ENCODE measurements at places on chromosomes 2 and 18.

- no peak for DNase-seq
These were observed 424.8 kb downstream of the HRH4 start for GRCh38 chr18:24885276-24885675.

- DNase-seq = no peak
These were observed 118.0 kb downstream of the COL6A3 start for GRCh38 chr2:237295889-237296480.

DNA sequence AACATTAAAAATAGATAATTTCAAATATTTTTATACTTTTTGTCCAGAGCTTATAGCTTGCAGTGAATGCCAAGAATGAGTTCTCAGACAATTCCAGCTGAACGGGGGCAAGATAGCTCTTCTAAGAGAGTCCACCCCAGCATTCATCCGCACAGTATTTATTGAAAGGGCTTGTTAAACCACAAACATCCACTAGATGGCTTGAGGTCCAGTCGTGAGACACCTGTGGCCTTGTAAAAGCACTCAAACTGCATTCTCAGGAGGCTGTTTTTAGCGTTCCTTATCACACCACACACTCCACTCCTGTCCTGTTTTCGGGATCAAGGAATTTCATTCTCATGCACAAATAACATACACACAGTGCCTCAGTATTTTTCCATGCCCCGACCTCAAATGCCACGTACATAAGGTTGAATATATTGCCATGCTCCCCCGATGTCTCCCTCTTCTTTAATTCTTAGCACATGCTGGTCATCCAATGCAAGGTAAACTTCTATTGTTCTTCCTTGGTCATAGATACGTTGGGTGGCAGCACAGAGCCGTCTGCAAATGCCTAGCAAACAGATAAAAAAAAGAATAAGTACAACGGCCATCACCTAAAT, 47.4 kb downstream of the DNAJC10 start:
- DNase-seq = peak; percentile 12

DNA sequence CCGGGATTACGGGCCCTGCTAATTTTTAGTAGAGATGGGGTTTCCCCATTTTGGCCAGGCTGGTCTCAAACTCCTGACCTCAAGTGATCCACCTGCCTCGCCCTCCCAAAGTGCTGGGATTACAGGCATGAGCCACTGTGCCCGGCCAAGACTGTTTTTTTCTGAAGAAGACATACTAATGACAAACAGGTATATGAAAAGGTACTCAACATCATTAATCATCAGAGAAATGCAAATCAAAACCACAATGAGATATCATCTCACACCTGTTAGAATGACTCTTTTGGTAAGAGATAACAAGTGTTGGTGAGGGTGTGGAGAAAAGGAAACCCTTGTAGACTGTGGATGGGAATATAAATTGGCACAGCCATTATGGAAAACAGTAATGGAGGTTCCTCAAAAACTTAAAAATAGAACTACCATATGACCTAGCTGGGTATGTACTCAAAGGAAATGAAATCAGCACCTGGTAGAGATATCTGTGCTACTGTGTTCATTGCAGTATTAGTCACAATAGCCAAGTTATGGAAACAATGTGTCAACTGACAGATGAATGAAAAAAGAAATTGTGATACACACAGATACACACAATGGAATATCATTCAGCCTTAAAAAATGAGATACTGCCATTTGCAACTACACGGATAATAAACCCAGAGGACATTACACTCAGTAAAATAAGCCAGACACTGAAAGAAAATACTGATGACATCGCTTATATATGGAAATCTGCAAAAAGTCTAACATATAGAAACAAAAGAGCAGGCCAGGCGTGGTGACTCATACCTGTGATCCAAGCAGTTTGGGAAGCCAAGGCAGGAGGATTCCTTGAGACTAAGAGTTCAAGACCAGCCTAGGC, 20.8 kb downstream of the SOS1 start:
- DNase-seq = peak; percentile 67

- DNase-seq = no peak
These were observed 307.1 kb upstream of the PIK3C3 start for GRCh38 chr18:41647914-41648313.

GRCh38 chr2:233832869-233833311, 21.4 kb downstream of the HJURP start:
- DNase-seq = no peak

DNA sequence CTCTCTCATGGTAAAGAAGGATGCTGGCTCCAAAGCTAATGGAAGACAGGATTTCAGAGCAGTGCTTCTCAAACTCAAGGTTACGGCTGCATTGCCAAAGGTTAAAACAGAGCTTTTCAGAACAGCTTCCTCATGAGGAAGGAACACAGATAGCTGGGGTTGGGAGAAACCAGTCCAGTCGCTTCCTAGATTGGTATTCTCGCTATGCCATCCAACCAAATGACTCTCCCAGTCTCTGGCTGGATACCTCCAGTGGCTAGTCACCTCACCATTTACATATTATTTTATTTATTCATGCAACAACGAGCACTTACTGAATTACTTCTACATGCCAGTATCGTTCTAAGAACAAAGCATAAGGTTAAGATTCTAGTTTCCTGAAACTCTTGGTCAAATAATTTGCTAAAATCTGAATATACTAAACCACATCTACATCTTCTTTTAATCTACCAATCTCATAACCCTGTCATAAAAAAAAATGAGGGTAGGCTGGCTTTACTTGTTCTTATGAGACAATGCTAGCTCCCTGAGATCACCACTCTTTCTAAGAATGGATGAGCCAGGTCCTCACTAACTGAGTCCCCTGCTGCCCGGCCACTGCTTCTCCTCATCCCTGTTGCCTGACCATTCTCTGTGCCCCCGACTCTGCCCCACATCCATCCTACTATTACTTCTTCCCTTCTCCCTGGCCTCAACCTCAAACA, 20.4 kb downstream of the KDSR start:
- DNase-seq = no peak

DNA sequence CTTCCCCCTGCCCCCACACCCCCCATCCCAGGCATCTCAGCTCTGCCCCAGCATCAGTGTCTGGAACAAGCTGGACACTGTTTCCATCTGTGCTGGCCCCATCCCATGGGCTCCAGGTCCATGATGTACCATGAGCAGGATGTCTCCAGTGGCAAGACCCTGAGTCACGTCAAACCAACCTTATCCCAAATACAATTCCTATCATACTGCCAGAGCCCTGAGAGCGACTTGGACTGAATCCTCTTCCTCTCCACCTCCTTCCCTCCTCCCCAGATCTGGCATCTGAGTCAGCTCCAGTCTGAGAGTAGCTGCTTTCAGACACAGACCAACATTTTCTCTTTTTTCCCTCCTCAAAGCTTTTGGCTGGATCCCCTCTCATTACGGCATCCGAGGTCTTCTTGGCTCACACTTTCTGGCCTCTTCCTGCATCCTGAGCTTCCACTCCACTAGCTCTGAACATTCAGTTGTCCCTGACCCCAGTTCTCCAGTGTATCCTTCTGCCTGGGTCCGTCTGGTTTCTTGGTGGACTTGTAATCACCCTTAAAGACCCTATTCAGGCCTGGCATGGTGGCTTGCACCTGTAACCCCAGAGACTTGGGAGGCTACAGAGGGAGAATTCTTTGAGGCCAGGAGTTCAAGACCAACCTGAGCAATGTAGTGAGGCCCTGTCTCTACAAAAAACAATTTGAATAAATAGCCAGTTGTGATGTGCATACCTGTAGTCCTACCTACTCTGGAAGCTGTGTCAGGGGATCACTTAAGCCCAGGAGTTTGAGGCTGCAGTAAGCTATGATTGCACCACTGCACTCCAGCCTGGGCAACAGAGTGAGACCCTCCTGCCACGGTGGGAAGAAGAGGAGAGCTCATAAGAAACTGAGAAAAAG, 68.3 kb downstream of the ACKR3 start:
- no peak for DNase-seq

DNA sequence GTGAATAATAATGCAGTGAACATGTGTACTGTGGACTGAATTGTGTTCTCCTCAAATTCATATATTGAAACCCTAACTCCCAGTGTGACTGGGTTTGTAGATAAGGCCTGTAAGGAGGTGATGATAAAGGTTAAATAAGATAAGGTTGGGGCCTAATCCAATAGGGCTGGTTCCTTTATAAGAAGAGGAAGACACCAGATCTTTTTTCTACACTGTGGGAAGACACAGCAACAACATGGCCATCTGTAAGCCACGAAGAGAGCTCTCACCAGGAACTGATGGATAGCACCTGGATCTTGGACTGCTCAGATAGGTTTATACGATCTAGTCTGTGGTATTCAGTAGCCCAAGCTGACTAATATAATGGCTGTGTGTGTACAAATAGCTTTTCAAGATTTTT, 66.8 kb downstream of the BMPR2 start:
- no peak for DNase-seq

- DNase-seq = peak; percentile 32
These were observed 1.7 kb upstream of the POLR2D start for GRCh38 chr2:127859712-127860085.

- DNase-seq = no peak
These were observed 195.5 kb downstream of the CDCA7 start for GRCh38 chr2:173550143-173550542.

GRCh38 chr2:119407430-119408220, 24.0 kb upstream of the TMEM37 start:
- DNase-seq = no peak

GRCh38 chr2:43905371-43905803, 66.6 kb downstream of the ABCG8 start:
- peak; percentile 44 for DNase-seq

Measured in T-helper 2 cell (primary cell).